ENCODE measurements at places on chromosomes 2 and 18.

DNA sequence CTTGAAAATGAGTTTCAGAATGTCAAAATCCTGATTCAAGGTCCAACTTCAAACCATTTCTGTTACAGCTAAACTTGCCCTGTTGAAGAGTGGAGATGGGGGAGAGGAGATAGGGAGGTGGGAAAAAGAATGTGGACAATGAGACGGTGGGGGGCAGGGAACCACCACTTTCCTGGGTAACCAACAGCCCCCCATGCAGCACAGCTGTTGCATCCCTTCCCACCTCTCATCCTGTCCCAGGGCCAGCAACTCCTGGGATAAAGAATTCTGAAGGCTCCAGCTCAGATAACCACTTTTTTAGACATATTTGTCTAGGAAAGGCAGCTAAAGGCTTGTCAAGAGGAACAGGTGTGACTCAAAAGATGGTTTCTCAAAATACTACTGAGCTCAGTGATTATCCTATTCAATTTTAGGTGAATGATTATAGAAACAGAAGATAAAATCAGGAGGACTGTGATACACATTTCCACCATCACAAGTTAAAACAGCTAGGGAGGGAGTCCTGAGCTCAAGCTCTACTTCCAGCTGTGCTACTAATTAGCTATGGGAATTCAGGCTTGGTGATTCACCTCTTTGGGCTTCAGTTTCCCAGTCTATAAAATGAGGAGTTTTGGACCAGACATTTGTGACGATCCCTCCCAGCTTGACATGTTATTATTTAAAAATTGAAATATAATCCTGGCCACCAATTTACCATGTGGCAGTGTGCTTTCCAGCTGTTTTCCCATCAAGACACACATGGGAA is 36.3 kb downstream of the HDHD2 start:
- DNase-seq: no peak

DNA sequence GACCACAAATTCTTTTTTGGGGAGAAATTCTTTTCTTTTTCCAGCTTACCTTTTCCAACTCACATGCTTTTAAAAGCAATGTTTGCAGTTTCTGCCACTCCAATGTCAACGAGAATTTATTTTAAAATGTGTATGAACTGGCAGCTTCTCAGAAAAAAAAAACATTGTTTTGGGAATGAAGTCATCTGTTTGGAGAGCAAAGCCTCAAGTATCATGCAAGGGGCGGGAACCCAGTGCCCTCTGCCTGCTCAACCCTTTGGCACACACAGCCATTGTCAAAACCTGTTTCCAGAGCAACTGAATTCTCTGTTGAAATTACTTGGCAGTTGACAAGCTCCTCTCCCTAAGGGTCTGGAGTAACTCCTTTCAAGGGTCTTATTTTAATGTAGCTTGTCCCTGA is 128.5 kb downstream of the QPCT start:
- DNase-seq: no peak

GRCh38 chr2:134676960-134677359 is 41.8 kb downstream of the TMEM163 start:
- DNase-seq: no peak

DNA sequence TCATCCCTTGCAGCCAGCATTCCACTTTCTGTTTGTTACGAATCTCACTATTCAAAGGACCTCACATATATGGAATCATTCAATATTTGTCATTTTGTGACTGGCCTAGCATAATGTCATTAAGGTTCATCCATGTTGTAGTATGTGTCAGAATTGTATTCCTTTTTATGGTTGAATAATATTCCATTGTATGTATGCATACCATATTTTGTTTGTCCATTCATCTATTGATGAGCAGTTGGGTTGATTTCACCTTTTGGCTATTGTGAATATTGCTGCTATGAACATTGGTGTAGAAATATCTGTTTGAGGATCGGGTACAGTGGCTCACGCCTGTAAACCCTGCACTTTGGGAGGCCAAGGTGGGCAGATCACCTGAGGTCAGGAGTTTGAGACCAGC is 35.0 kb downstream of the PSMD14 start:
- DNase-seq: no peak

- no peak for DNase-seq
These were observed 221.5 kb upstream of the CDH2 start for GRCh38 chr18:28398471-28398870.

GRCh38 chr18:73060666-73061288 is 193.0 kb upstream of the NETO1 start:
- DNase-seq: no peak

- no peak for DNase-seq
These were observed 6.4 kb downstream of the MBOAT2 start for GRCh38 chr2:8997108-8997507.
